NCI-H187 treated with DMSO at 0.1 percent for 48 hours (cell line): ENCODE measurements at places on chromosomes 3 and 15.

DNA sequence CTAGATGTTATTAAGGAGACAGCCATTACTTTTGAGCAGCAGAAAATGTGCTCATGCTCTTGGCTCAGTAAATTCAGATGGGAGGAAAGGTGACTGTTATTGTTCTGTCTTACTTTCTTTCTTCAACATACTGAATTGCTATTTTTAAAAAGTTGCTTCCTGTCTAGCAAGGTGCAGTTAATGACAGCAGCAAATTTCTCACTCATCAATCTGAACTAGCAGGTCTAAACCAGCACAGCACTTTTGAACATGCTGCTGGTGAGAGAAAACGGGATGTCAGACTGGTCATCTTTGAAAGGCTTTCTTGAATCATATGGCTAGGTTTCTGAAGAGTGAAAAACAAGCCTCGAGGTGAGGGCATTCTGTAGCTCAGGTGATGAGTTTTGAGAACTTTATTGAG, 384.7 kb downstream of the MFSD1 start:
- no peak for DNase-seq

DNA sequence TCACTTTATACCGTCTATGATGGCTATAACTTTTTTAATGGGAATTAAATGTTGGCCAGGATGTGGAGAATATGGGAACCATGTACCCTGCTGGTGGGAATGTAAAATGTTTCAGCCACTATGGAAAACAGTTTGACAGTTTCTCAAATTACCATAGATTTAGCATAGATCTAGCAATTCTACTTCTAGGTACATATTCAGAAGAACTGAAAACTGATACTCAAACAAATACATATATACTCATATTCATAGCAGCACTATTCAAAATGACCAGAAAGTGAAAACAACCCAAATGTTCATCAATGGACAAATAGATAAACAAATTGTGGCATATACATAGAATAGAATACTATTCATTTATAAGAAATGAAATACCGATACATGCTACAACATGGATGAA, 539.4 kb downstream of the IGSF11 start:
- no peak for DNase-seq

DNA sequence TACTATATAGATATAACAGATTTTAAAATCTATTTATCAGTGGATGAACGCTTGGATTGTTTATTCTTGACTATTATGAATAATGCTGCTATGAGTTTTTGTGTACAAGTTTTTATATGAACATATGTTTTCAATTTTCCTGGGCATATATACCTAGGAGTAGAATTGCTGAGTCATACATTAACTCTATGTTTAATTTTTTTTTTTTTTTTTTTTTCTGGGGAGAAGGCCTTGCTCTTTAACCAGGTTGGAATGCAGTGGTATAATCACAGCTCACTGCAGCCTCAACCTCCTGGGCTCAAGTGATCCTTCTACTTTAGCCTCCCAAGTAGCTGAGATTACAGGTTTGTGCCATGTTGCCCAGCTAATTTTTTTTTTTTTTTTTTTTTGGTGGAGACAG, 9.1 kb downstream of the CIDEC start:
- no peak for DNase-seq

- no peak for DNase-seq
Measured at GRCh38 chr3:50299929-50300680, 900 bp upstream of the HYAL3 start.

DNA sequence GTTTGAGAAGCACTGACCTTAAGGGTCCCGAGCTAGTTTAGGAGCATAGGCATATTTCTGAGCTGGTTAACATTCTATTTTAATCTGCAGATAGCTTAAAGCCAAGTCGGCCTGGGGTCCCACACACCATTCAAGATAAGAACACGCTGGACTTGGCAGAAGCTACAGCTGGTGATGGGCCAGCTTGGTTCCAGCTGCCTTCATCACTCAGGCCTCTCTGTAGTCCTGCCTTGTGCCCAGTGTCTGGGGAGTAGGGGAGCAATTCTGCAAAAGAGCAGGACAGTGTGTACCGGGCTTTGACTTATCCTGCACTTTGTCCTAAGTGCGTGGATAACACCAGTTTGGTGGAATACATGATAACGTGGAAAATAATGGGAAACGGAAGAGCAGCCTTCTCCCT, 164.5 kb downstream of the MEGF11 start:
- DNase-seq: no peak

DNA sequence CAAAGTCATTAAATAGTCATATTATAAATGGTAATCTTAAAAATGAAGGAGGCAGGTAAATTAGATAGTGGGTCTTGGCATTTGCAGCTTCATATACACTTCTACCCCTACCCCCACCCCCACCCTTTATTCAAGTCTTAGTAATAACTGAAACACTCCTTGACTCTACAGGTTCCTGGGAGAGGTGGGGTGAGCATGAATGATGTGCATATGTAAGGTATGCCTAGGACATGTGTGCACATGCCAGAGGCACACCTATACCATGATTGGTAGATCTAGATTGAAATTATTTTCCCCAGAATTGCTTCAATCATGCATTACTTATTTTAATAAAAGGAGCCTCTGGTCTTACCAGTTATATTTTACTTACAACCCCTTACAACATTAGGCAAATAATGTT, 40.1 kb upstream of the PDCD6IP start:
- no peak for DNase-seq

DNA sequence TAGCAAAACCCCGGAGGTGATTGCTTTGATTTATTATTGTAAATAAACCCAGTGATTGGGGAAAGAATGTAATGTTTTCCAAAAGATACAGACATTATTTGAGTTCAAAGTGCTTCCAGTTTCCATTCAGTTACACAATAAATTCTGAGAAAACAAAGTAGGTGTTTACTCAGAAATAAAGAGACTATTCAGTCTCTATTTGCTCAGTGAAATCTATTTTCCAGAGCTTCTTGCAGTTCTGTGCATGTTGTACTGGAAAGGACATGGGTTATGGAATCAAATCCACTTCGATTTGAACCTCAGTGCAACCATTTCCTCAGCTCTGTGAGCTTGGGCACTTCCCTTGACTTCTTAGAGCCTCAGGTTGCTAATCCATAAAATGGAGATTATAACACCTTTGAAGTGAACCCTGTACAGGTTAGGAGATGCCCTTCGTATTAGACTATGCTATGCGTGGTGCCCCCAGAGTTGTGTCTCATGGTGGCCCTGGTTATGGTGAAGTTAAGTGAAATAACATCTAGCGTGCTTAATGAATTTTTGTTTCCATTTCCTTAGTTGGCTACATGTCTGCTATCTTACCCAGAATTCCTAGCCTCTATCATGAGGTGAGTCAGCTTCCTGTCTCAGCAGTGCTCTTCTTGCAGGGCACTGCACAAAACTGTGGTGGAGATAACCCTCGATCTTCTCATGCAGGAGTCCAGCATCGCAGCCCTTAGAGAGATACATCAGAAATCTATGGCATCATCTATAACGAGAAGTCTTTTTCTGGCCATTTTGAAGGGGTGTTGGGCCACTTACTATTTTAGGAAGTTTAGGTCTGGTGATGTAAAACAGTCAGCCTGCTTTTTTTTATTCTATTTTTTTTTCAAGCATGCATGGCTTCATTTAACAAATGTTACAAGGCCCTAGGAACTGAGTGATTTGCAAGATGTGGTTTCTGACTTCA, 97.7 kb downstream of the RPL39L start:
- DNase-seq: no peak

GRCh38 chr3:26015752-26016151, 225.9 kb downstream of the OXSM start:
- no peak for DNase-seq

- no peak for DNase-seq
Measured at GRCh38 chr3:156290924-156291271, 170.5 kb downstream of the KCNAB1 start.

DNA sequence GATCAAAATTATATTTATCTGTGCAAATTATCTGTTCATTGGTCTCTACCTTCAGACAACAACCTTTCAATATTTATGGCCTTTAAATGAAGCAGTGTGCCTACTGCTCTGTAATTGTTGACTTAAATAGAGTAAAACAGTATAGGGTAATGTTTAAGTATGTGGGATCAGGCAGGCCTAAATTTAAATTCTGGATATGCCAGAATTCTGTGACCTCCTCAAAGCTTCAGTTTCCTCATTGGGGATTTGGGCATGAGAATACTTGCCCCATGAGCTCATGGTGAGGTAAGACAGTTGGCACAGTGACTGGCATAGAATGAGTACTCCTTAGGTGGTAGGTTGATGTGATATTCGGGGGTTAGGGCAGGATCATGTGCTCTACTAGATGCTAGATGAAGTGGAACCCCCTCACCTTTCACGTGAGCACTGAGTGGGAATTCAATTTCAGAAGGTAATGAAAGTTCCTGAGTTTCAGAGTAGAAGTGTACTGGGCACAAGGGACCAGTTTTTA, 14.9 kb downstream of the ARL8B start:
- no peak for DNase-seq

- DNase-seq: no peak
Measured at GRCh38 chr15:85763157-85763556, 31.6 kb downstream of the KLHL25 start.

GRCh38 chr3:114329823-114330222, 36.0 kb downstream of the TIGIT start:
- DNase-seq: no peak

- DNase-seq: no peak
Measured at GRCh38 chr15:69480932-69481331, 28.3 kb downstream of the RPLP1 start.

DNA sequence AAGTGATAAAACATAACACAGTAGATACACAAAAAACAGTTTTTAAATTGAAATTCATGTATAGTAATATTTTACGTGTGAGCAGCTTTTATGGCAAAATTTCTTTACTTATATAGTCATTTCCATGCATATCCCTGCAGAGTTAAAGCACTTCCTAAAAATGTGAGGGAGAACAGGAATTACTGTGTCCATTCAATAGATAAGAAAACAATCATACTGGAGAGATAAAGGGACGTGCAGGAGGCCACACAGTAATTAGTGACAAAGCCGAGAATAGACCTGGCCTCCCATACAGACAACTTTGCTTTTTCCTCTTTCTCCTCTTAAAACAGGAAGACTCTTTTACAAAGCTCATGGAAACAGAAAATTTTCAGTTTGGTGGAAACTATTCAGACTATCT, 247.5 kb downstream of the CDIN1 start:
- no peak for DNase-seq
